ENCODE measurements at places on chromosomes 11 and 22. TPM values are rescaled to one million over a fixed set of nuclear protein-coding genes. Genes with fewer than 3 reads are reported as not detected.

CATSPER1 gene
- not detected for polyA plus RNA-seq

GRCh38 chr11:116733969-116734508 lies 38.7 kb downstream of the BUD13 start:
- no peak for DNase-seq

DNA sequence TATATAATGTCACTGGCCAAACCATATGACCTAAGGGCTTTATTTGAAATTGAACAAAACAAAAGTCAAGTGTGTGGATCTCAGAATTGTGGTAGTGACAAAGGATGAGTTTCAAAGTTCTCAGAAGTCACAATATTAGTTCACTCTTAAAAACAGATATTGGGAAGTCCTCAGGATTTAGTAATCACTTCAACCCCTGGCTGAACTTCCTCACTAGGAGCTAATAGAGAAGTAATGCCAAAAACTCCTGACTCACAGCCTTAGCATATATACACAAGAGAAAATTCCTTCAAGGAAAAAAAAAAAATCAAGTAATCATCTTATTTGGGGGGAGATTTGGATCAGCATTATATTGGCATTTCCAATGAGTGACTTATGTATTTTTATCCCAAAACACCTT lies 75.6 kb upstream of the APOA1 start:
- DNase-seq, result no peak

RIMBP3C gene
- 0.09 TPM for polyA plus RNA-seq

CLTCL1 gene
- 8.9 TPM for polyA plus RNA-seq

DNA sequence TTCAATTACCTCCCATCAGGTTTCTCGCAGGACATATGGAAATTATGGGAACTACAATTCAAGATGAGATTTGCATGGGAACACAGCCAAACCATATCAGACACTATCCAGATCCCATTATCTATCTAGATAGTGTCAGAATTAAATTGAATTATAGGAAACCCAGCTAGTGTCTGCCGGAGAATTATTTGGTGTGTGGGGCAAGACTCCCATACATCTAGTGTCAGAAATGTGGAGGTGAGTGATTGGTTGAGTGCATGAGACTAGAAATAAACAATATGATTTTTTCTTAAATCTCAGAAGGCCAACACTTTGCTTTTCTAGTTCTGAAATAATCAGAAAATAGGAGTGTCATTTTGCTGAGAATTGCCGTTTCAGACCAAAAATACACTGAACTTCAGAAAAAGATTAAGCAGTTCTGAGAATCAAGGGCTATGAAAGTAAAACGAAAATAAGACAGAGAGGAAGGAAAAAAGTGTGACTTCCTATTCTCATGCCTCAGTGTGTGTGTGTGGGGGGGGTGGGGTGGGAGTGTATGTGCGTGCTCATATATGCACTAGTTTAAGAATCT lies 21.3 kb downstream of the CASP12 start:
- DNase-seq, result no peak

IL17REL gene
- not detected for polyA plus RNA-seq

AP2A2 gene
- polyA plus RNA-seq, result 79.2 TPM

OR51E1 gene
- 0.49 TPM for polyA plus RNA-seq

DNA sequence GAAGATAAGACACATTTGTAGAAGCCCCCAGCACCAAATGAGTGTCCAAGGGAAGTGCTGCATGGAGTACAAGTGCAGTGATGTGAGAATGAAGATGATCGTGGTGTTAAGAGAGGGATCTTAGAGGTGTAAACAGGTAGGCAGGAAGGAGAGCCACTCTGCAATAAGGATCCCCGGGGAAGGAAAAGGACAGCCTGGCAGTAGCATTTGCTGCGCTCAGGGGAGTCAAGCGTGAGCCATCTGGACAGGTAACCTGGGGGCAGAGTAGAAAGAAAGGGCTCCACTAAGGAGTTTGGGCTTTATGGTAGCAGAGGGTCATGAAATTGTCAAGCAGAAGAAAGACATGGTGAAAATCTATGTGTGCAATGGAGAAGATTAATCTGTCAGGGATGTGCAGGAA lies 587.2 kb downstream of the BUD13 start:
- DNase-seq, result no peak

GRCh38 chr11:114182471-114183043 lies 113.6 kb upstream of the NNMT start:
- no peak for DNase-seq

GRCh38 chr22:49300241-49300640 lies 527.4 kb downstream of the BRD1 start:
- no peak for DNase-seq

DNA sequence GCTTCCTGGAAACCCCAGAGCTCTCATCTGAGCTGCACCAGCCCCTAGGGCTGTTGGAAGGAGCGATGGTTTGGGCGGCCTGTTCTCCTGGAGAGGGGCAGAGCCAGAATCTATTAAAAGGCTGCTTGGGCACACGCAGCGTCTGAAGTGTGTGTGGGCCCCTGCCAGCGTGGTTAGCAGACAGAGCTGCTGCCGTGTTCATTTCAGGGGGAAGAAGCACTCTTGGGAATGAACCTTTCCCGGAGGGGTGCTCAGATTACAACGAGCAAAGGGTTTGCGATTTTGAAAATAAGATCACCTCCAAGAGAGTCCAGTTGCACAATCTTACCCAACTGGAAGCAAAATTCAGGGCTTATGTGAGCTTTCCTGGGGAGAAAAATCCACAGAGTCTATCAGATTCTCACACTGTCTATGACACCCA lies 12.9 kb downstream of the ANO1 start:
- DNase-seq, result no peak

DNA sequence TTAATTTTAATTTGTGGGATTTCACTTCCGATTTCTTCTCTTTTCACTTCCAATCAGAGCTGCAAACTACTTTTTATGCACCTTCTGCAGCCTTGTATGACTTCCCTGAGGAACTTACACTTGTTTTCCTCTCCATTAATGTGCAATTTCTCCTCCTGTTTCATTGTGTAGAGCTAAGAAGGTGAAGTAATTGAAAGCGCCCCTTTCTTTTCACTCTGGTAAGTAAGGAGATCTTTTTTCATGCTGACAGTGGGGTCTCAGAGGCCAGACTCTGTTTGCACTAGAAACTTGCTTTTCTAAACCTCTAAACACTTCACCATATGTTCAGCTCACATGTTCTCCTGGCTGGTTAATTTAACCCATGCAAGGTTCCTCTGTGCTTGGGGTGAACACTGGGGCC lies 117.0 kb downstream of the FANCF start:
- no peak for DNase-seq

FGF19 gene
- 0.13 TPM for polyA plus RNA-seq

ZNF70 gene
- polyA plus RNA-seq, result 6.8 TPM

DNA sequence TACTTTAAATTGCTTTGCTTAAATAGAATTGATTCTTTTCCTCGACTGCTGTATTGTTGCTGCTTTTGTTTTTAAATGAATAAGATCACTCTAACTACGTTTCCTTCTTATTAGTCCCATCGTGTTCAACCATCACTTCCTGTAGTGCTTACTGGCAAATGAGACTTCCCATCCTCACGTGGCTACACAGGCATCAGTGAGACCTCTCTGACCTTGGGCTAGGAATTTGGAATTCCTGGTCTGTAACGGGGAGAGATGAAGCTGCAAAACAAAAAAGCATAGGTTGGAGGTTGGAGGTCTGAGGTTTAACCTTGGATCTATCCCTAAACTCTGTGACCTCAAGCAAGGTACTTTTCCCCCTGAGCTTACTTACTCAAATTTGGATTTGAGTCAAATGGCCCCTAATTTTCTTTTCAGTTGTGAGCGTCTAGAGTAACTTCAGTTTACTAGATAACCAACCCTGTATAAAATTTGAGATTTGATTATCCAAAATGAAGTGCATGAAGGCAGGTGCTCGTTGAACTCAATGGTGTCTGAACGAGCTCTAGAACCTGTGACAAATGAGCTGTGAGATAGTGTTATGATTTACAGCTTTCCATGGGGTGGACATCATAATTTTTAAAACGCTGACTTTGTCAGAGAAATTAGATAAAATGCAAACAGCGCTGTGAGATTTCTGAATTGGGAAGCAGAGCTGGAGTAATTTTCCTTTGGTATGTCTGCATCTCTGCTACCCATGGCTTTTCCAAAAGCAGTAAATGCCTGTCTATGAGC lies 151.2 kb downstream of the DBX1 start:
- no peak for DNase-seq

OR52H1 gene
- not detected for polyA plus RNA-seq

- DNase-seq, result no peak
Measured at GRCh38 chr22:41620589-41621098, at the start of gene DESI1. DESI1 (minus strand) TSS chr22:41621043; CDS start chr22:41620839, 204 bp downstream.

- DNase-seq, result no peak
Measured at GRCh38 chr11:87460842-87461637, 423.3 kb downstream of the TMEM135 start.

MUC5AC gene
- 0.06 TPM for polyA plus RNA-seq

DNA sequence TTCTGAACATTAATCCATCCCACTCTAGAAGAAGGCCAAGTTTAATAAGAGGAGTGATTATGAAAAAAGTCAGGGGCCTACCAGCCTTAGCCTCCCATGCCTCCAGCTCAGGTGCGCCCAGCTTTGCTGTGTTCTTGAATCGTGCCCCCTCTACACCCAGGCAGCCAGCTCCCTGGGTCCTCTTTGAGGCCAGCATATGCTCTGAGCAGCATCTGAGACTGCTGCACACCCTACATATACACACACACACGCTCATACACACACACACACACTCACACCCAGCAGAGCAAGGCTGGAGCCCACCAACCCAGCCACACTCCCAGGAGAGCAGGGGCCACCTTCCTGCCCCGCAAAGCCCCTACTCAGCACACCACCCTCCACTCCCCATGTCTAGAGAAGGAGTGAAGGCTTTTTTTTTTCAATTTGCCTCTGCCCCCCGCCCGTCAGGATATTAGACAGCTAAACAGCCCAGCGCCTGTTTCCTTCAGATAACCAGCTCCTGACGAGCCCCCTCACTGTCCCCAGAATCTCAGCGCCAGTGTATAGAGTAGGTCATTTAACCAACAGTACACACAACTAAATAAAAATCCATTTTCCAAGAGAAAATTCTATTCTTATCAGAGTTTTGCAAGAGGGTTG lies 121.6 kb downstream of the BUD13 start:
- no peak for DNase-seq

GRCh38 chr22:33962409-33962808 lies 42.1 kb upstream of the LARGE1 start:
- DNase-seq, result no peak

DNA sequence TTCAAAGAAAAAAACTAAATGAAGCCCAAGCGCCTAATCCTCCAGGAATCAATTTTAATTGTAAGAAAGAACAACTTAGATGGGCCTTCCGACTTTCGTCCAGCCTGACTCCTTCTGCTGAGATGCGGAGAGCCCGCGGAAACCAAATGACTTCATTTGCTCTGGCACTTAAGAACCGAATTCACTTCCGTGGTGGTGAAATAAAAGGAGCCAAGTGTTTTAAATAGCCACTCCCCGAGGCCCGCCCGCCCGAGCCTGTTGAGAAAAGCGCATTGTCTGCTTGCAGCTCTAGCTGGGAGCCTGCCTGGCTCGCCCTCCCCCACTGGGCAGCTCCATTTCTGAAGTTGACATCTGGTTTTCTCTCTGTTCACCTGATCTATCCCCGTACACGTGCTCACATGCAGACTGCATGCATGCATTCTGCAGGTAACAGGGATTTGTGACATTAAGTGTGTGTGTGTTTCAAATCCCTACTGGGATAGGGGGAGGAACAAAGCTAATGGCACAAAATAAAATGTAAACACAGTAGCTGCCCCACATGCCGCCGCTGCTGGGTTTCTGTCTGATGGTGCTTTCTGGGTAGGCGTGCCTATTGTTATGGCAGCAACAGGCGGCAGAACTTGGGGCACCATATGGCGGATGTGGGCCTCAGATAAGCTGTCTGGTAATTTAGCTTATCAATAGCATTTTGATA lies 6.2 kb downstream of the TEAD1 start:
- DNase-seq, result peak; percentile 77

TECTA gene
- polyA plus RNA-seq, result 2.0 TPM

DNA sequence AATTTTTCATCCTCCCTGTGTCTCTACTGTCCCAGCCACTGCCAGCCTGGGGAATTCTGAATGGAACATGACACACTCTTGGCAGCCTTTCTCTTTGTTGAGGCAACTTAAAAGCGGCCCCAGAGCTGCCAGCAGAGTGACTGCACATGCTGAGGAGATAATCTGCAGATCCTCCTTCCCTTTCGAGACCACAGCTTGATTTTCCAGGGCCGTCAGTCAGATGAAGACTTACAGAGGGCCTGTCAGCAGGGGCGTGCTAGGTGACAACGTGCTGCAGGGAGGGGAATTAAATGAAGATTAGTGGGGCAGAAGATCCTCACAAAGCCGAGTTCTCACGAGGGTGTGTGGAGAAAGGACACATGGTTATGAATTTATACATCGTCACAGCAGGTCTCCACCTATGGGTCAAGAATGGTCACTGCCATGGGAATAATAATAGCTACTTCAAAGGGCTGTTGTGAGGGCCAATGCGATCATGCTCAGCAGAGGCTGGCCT lies 193.5 kb upstream of the PITPNB start:
- peak; percentile 83 for DNase-seq

DNA sequence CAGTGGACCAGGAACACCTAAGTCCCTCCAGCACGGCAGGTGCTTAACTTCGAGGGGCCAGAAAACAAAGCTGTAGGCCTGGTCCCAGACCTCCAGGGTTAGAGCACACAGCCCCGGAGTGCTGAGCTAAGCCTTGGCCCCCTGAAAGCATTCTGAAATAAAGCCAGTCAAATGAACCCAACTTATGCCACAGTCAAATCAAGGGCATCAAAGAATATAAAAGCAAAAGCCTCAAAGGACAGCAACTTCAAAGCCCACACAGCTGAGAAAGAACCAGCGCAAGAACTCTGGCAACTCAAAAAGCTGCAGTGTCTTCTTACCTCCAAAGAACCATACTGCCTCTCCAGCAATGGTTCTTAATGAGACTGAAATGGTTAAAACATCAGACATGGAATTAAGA lies 39.1 kb downstream of the TMEM123 start:
- DNase-seq, result no peak

GRCh38 chr11:131186629-131187101 lies 183.8 kb upstream of the NTM start:
- DNase-seq, result no peak

DNA sequence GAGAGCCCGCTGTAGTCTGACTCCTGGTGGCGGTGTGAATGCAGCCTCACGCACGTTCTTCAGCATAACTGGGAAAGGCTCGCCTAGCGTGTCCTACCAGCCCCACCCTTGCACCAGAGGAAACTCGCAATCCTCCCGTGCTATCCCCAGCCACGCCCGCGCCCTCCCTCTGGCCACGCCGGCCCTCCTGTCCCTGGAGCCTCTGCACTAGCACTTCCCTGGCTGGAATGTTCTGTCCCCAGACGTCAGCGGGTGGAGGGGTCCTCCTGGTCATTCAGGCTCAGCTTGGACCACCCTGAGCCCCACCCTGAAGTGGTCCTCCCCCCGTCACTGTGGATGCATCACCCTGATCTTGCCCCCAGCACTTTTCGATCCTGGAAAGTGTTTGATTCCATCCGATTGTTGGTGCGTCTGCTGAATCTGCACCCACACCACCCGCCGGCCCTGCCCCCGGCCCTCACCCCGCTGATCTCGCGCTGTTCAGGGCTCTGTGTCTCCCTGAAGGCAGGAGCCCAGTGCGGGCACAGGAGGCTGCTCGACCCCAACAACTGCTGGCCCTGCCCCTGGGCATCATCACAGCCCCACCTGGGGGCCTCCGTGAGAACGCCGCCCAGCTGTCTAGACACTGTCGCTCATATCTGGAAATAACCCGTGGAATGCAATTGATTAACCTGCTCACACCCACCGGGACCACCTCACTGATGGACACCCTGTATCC lies 437.0 kb downstream of the TBC1D22A start:
- DNase-seq, result no peak

- no peak for DNase-seq
Measured at GRCh38 chr22:46966495-46966845, 204.0 kb downstream of the TBC1D22A start.

TNNI2 gene
- polyA plus RNA-seq, result 0.55 TPM

All from right lung (tissue), 10 donors.